Hematopoietic multipotent progenitor cell (in vitro differentiated cells): ENCODE measurements at places on chromosomes 7 and 10.
A peak's percentile ranks its signal among the peaks of the same experiment; 100 is the strongest.

- no peak for DNase-seq
Measured at GRCh38 chr10:26890956-26891355, 30.2 kb upstream of the ABI1 start.

- DNase-seq: no peak
Measured at GRCh38 chr7:140645166-140645900, 4.7 kb upstream of the DENND2A start.

GRCh38 chr7:100614308-100614861, 2.0 kb downstream of the MOSPD3 start:
- no peak for DNase-seq

- DNase-seq: no peak
Measured at GRCh38 chr10:132667342-132668047, 118.5 kb downstream of the NKX6-2 start.

- peak; percentile 40 for DNase-seq
Measured at GRCh38 chr10:63267414-63268148, 134.5 kb downstream of the NRBF2 start.

DNA sequence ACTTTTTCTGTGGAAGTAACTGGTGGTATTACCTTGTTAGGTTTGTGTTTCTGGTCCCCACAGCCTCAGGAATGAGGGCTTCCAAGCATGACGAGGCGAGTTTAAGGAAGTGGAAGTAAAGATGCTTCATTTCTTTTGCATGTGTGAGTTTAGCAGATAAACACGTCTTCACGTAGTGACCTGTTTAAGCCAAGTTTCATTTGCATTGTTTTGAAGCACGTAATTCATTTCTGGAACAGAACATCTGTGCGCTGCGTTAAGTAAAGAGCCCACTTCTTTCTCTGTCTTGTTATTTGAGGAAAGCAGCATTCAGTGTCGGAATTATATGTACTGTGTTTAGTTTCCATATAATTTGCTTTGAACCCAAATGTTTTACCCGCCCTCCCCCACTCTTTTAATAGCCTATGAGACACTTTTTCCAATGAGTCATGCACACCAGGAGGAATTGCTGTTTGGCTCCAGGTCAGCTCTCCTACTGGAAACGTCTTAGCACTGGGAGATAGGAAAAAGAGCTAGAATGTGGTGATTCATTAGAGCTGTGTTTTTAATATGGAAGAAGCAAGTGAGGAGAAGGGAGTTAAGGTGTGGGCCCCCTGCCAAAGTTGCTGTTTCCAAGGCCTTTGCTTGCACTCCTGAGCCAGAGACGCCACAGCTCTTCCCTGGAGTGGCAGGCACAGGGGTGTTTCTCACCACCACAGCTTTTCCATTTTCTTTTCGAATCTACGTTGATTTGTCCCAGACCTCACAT, 36.7 kb downstream of the BTBD16 start:
- DNase-seq: no peak

- DNase-seq: no peak
Measured at GRCh38 chr7:101093906-101094305, 8.6 kb downstream of the TRIM56 start.

- DNase-seq: no peak
Measured at GRCh38 chr10:6396652-6397051, 183.4 kb downstream of the PRKCQ start.

DNA sequence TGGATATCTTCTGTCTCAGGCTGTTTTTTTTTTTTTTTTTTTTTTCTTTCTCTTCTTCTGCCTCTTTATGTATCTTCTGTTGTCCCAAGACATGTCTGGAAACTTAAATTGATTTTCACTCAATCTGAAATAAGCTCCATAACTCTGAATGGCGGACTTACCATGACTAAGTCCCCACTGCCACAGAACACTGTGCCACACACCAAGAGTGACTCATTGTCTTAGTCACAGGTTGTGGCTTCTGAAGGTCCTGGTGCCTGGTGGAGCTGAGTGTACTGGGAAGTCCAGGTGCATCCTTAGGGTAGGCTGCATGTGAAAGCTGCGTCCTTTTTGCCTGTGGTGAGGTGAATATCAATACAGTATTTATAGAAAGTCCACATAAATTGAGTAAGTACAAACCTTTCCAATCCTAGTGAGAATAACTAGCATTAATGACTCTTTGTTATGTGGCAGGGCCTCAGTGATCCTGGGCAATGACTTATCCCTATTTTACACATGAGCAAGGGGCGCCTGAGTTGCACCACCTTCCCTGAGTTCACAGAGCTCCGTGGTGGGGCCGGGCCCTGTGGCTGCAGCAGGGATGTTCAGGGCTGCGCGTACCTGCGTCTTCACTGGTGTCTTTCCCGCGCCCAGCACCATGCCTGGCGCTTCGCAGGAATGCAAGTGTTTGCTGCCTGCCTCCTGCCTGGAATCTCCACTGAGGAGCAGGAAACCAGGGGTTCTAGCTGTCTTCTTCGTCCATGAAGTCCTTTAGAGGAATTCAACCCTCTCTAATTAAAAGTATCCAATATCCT, 4.3 kb downstream of the PFKP start:
- DNase-seq: peak; percentile 87

DNA sequence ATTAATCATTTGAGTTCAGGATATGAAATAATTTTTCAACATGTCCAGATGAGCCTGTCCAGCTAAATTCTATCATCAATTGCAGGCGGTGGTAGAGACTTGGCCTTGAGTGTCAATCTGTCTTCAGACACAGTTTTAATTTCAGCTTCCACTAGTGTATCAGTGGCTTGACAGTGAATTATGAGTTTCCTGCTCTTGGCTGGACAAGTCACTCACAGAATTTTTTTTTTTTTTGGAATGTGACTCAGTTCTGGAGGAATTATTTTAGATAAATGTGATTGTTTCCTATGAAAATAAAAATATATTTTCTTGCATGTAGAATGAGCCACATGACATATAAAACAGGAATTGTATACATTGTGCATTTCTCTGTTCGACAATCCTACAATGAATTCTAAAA, 319.9 kb upstream of the AKR1E2 start:
- DNase-seq: no peak

DNA sequence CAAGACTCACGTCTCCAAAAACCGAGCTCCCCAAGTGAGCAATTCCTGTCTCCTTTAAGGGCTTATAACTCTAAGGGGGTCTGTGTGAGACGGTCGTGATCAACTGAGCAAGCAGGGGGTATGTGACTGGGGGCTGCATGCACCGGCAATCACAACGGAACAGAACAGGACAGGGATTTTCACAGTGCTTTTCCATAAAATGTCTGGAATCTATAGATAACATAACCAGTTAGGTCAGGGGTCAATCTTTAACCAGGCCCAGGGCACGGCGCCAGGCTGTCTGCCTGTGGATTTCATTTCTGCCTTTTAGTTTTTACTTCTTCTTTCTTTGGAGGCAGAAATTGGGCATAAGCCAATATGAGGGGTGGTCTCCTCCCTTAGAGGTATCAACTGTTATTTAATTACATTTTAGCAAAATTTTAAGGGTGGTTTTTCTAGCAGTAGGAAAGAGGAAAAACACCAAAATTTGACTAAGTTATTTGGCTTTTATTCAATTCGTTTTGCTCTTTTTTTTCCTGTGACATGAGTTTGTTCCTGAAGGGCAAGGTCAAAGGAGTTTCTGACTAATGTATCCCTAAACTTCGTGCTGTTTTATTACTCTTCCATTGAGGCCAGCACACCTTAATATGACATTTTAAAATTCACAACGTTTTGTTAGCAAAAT, 121.4 kb upstream of the SEC61G start:
- DNase-seq: no peak

GRCh38 chr10:6202098-6202683, 541 bp upstream of the PFKFB3 start:
- no peak for DNase-seq

DNA sequence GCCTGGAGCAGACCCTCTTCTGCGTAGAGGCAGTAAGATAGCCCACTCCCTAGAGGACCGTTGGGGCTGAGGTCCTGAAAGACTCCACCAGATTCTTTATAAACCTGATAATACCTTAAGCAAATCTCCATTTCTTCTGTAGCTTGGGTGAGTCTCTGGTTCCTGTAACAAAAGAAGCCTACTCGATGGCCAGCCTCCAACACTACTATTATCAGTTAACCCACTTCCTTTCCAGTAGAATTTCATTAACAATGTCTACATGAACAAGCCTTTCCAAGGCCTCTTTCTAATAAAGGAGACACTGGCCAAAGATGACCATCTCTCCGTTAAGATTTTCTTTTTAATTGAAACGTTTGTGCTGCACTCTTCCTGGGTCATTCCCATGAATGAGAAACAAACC, 201.7 kb upstream of the KCTD7 start:
- no peak for DNase-seq

- DNase-seq: no peak
Measured at GRCh38 chr7:29946428-29947186, 43.0 kb downstream of the SCRN1 start.

DNA sequence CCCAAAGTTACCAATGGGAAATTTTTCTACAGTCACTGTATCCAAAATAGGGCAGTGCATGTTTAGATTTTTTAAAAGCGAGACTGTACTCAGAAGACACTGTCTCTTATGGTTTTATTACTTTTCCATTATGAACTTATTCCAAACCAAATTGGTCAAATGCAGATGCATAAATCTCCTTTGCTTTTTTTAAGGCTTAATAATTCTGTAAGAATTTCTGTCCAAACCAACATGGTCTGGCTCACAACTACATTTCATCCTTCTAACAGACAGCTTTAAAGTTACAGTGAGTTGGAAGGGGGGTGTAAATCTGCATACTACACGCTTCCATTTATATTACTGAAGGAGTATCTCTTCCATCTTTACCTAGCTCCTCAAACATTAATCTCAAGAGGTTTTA, 199.2 kb downstream of the SLC25A13 start:
- DNase-seq: no peak

DNA sequence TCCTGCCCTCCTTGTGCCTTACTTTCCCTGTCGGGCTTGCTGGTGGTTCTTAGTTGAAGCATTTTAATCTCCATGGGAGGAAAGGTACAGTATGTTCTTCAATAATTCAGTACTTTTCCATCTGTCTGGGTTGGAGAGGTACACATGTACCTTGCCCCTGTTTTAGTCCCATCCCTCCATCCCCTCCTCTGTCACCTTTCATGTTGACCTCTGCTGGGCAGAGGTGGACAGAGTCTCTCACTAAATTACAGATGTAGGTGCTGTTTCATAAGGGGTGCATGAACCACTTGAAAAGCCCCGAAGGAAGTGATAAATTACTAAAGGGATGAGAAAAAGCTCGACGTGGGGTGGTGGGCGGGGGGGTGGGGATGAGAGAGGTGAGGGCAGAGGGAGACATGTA, 5.4 kb downstream of the AGFG2 start:
- DNase-seq: no peak

DNA sequence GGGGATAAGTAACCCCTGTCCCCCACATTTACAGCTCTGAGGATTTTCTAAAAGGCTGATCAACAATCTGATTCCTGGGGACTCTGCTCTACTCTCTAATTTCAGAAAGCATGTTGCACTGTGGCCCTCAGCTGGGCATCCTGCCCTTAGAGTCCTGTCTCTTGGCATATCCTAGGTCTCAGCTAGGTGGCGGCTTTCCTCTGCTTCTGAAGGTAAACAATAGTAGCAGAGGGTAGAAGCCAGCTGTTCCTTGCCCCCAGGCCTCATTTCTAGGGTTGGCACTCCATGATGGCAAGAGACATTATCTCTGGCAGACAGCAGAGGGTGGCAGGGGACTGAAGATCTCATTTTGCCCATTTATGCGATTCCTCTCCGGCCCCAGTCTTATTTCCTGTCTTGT, 77.0 kb downstream of the ADCYAP1R1 start:
- DNase-seq: no peak

DNA sequence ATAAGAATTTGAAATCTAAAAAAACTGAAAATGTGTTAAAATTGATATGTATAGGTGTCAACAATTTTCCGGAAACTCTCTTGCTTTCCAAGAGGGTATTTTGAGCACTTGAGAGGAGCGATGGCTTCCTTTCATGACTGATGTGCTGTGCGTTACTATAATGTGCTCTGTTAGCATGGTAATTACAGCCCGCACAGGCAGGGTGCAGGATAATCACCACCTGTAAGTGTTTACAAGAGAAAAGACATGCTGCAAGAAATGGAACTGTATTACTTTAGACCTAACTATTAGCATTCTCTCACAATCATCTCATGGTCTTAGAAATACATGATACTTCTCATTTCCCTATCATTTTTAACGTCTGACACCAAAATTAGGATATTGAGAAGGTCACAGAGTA, 92.4 kb upstream of the ADARB2 start:
- DNase-seq: no peak

- no peak for DNase-seq
Measured at GRCh38 chr10:122445904-122446303, 8.5 kb upstream of the ARMS2 start.

DNA sequence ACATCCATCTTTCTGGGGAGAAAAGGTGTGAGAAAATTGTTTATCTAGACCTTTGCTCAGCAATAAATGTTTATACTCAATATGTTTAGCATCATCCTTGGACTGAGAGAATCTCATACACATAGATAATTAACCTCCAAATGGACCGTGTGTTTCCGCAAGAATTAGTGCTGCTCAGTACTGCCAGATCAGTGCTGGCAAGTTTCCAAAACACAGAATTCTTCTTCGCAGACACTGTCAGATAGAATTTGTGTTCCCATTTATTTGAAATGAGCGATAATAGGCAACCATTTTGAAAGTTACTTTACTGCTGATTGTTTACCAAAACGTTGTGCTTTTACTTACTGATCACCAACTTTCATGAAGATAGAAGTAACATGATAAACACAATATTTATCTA, 33.7 kb downstream of the STAMBPL1 start:
- DNase-seq: no peak

GRCh38 chr7:143372070-143372469, 9.1 kb upstream of the ZYX start:
- DNase-seq: peak; percentile 69

GRCh38 chr7:132991615-132992587, 90.0 kb downstream of the CHCHD3 start:
- no peak for DNase-seq

- no peak for DNase-seq
Measured at GRCh38 chr7:20798081-20798693, 11.5 kb upstream of the SP8 start.

GRCh38 chr7:25031007-25031406, 51.0 kb upstream of the OSBPL3 start:
- no peak for DNase-seq

DNA sequence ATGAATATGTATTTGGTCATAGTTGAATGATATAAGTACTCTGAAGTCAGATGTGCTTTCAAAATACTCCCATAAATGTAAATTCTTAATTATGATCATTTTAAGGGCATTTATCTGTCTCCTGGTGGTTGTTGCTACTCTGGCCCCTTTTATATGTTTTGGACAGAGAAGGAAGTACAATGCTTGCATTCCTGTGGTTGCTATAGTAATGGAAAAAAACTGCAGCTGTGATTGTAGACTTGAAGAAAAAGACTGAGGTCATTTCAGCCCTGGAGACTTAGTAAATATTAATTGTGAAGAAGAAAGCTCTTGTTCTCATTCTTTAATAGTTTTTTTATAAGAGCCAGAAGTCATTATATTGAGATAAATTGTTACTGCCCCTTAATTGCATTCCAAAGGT, 70.2 kb upstream of the FERD3L start:
- DNase-seq: no peak
